Activated T-cell treated with anti-CD3 and anti-CD28 coated beads, Interleukin-2, amount 50 U/mL, for 72 hours (primary cell): ENCODE measurements at places on chromosomes 1 and 21.

DNA sequence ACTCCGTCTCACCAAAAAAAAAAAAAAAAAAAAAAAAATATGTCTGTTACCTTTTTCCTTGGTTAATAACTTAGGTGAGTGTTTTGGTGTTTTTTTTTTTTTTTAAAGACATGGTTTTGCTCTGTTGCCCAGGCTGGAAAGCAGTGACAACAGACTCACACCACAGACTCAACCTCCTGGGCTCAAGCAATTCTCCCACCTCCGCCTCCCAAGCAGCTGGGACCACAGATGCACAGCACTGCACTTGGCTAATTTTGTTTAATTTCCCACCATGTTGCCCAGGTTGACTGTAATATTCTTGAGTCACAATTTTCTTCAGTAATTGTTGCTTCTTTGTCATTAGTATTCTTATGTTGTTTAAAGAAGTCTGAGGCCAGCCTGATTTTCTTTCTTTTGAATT, 149.2 kb upstream of the SYT6 start:
- DNase-seq, result no peak

- no peak for DNase-seq
Observed at GRCh38 chr1:228875741-228876140, 140.5 kb downstream of the RHOU start.

GRCh38 chr1:14613926-14614325, 15.4 kb downstream of the KAZN start:
- DNase-seq, result no peak

- no peak for DNase-seq
Observed at GRCh38 chr1:76029331-76029730, 45.2 kb upstream of the ST6GALNAC3 start.

- DNase-seq, result no peak
Observed at GRCh38 chr1:82463951-82464350, 663.2 kb downstream of the ADGRL2 start.

GRCh38 chr1:35324486-35324885, 56.0 kb downstream of the ZMYM4 start:
- DNase-seq, result no peak

GRCh38 chr1:206859082-206859521, 6.3 kb upstream of the IL20 start:
- DNase-seq, result no peak

DNA sequence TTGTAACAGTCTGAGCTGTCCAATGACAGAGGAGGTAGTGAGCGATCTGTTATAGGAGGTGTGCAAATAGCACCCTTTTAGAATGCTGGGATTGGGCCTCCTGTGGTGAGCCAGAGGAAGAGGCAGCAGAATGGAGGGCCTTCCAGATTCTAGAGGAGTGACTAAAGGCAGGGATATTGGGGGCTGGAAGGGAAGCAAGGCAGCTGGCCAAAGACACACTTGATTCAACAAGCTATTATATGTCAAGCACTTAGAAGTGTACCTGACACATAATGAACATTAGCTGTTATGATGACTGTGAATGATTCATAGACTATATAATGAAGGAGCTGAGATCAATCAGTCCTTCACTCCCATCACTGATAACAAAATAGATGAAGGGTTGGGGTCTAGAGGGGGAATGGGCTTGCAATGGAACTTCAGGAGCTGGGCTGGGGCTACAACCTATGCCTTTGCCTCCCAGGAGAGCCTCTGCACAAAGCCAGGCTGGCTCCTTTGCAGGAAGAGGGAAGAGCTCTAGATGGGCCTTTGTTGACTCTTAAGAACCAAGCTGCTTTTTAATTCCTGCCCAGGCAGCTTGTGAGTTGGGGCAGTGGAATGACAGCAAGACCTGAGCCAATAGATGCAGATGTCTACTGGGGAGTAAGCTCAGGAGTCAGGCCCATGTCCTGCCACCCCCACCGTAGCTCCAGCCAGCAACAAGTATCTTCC, 2.3 kb upstream of the MKNK1 start:
- DNase-seq, result no peak
